Putamen (tissue), 1 donor: ENCODE measurements at places on chromosomes 16 and 17.

- peak; percentile 41 for DNase-seq
These were observed 6.9 kb downstream of the DOK4 start for GRCh38 chr16:57479205-57479975.

- DNase-seq, result no peak
These were observed 268.0 kb upstream of the TNRC6C start for GRCh38 chr17:77690271-77691161.

- DNase-seq, result peak; percentile 31
These were observed 550 bp downstream of the EIF4A3 start for GRCh38 chr17:80146121-80147034.

DNA sequence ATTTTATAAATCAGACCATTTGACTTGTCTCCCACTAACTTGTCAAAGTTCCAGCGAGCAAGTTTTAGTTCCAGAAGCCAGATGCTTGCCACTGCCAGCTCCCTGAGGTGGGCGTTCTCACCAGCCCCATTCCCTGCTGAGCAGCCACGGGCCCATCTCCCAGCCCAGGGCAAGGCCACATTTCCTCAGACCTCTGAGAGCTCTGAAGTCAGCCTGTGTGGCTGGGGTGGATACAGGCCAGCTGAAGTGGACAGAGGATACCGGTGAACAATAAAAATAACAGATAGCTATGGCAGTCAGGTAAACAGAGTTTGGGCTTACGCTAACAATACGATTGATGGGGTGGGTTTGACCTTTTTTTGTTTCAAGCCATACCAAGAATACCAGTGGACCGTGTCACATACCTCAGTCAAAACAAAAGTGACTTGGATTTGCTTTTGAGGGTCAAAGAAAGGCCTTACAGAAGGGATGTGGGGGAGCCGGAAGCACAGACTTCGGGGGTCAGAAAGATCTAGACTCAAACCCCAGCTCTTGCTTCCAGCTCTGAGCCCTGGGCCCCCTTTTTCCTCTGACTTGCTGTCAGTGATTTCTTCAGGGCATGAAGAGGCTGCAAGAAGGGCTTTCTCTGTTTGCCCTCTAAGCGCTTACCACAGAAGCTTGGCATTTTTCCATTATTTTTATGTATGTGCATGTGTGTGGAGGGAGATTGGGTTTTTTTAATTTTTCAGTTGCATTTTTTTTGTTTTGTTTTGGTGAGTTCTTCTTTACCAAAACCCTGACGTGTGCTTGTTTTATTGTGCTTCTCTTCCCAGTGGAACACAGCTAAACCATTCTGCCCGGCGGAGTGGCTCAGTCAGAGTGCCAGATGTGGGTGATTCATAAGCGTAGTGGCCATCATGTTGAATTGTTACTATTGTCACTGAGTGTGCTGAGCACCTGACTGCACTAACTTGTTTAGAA lies 109.9 kb downstream of the GNAO1 start:
- no peak for DNase-seq

- no peak for DNase-seq
These were observed 4.1 kb downstream of the RARA start for GRCh38 chr17:40312893-40313667.

DNA sequence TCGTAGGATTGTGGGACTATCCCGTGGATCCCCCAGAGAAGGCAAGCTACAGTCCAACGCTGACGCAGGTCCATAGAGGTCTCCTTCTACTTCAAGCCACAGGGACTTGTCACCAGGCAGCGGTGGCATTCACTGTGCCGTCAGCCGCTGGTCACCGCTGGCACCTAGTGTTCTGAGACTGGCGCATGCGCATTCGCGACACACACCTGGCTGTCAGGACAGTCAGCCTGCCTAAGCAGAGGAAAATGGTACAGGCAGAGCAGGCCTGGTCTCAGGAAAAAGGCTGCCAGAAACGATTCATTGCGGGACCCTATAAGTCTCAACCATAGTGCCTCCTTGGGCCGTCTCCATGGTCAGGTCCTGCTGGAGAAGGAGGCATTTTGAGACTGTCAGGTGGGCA lies 138.0 kb upstream of the WSB1 start:
- no peak for DNase-seq

DNA sequence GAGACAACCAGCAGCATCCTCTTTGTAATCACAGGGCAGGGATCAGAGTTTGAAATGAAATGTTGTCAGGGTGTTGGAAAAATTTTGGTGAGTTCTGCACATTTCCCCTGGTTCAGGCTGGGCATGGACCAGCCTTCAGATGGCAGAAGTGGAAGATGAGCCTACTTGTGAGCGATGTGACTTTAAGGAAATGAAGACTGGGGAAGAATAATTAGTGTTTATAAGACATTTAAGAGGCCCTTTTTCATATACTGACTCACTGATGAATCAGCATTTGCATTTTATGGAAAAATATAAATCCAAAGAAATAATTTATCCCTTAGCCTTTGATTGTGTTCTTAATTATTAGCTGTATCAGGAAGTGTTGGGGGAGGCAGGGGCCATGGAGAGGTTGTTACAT lies 20.9 kb downstream of the GPR179 start:
- DNase-seq, result no peak

- no peak for DNase-seq
These were observed 14.1 kb downstream of the GLG1 start for GRCh38 chr16:74592847-74593246.

GRCh38 chr16:62135446-62135845 lies 99.2 kb upstream of the CDH8 start:
- no peak for DNase-seq

GRCh38 chr16:3754081-3754703 lies 36.9 kb upstream of the TRAP1 start:
- DNase-seq, result no peak

DNA sequence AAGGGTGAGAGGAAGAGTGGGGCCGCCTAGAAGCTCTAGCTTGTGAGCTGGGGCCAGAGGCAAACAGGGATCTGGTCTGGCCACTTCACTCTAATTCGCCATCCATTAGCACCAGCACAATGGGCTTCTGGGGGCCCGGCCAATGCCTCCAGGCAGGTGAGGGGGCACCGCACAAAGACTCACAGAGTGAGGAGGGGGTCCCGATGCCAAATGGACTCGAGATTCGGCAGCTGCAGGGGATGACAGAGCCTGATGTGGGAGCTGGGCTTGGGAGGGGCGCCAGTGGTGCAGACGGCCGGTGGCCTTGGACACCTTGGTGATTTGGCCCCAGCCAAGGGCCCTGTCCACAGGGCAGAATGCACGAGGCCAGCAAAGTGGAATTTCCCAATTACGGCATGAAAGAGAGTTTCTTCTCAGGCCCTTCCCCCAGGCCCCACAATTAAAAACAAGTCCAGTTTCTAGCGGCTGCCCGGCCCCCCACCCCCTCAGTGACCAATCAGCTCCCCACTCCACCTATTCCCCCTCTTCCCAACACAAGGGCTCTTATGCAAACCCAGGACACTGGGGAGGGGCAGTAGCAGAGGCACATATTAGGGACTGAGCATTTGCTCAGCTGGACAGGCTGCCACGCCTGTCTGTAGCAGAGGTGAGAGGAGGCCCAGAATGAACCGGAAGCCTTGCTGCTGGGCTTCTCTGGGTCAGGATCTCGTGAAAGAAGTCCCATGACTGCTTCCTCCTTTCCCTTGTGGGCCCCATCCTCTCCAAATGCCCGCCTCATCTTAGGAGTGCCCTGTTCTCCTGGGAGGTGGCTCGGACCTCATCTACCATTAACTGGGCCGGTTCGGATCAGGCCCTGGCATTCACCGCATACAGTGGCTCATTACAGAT lies 39.4 kb upstream of the MTSS2 start:
- DNase-seq, result peak; percentile 62

GRCh38 chr17:44206825-44207155 lies 7.1 kb upstream of the ATXN7L3 start:
- DNase-seq, result no peak

GRCh38 chr16:29842732-29843346 lies 20.2 kb downstream of the CDIPT start:
- no peak for DNase-seq

- no peak for DNase-seq
These were observed 33.6 kb downstream of the MEOX1 start for GRCh38 chr17:43628089-43628650.

GRCh38 chr17:12769981-12770380 lies 19.3 kb upstream of the ARHGAP44 start:
- DNase-seq, result no peak

GRCh38 chr16:89476379-89476778 lies 14.0 kb downstream of the ANKRD11 start:
- no peak for DNase-seq

DNA sequence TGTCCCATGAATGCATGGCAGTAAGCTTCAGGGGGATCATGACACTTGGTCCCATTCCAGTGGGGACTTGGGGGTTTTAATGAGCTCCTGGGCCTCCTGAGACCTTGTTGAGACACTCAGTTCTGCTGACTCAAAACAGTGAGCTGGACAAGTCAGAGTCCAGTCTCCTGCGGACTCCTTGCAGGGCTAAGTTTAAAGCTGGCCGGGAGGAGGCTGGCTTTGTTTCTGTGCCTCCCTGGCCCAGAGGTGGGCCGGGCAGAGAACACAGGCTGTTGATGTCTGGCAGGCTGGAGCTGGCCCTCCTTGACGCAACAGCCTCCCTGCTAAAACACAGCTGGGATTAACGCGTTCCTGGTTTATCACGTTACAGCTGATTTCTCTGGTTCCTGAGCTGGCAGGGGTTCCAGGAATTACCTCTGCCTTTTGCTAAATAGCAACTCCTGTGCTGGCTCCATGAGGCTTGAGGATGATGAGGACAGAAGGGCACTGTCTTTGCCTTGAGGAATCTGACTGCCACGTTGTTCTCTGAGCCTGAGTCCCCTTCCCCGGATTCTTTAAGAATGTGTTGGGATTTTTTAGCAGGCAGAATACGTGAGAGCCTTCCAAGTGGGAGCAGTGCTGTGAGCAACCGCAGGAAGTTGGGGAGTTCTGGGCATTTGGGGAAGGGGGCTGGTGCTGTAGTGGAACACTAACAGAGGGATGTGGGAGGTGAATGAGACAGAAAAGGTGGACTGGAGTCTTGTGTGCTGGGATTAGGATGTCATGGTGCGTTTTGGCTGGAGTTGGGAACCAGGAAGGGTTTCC lies 2.0 kb downstream of the GPT2 start:
- DNase-seq, result peak; percentile 46

DNA sequence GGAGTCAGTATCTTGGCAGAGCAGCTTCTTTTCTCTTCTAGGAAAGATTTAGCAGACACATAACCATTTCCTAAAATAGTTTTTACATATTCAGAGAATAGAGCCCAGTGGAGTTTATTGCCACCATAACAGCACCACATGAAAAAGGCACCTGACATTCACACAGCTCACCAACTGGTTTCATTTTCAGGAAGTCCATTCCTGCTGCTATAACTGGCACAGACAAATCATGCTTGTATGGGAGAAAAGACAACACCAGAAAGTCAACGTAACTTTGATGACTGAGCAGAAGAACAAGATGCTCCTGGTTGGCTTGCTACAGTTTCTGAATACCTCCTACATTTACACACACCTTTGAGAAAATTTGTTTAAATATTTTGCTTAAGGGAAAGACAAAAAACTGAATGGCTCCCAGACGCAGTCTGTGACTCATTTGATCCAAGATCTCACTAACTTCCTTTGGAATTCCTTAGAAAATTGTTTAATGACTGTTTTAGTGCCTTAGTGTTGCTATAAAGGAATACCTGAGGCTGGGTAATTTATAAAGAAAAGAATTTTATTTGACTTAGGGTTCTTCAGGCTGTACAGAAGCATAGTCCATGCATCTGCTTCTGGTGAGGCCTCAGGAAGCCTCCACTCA lies 1380.6 kb downstream of the CDH8 start:
- no peak for DNase-seq

GRCh38 chr17:30238387-30239088 lies 3.0 kb upstream of the SLC6A4 start:
- DNase-seq, result no peak

DNA sequence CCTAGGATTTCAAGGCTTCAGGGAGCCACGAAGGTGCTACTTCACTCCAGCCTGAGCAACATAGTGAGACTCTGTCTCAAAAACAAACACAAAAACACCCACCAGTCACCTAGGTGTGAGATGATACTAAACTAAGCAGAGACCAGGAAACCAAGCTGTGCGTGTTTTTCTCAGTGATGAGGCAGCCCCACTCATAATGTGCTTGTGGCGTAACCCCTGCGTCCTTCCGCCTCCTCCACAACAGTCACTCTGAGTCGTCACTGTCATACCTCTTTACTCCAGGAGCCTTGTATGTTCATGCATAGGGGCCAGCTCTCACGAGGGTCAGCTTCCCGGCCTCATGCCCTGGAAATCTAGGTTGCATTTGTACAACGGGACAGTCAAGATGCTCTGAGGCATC lies 31.1 kb upstream of the SLC47A1 start:
- no peak for DNase-seq

GRCh38 chr17:5237541-5238016 lies 2.9 kb upstream of the SCIMP start:
- no peak for DNase-seq

DNA sequence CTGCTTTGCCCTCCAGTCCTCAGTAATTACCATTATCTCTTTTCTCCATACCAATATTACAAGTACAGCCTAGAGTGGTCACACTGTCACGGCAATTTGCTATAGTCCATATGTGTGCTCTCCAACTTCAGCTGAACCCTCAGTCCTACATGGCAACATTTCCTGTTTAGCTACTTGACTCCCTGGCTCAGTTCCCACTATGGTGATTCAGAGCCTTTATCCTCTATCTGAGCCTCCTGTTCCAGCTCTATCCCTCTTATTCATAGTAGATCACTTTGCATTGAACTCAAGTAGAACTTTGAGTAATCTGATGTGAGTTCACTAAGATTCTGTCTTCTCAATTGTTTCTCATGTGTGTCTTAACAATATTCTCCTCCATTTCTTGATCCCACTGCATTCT lies 43.7 kb upstream of the GOSR1 start:
- no peak for DNase-seq

- DNase-seq, result no peak
These were observed 14.9 kb upstream of the B4GALNT2 start for GRCh38 chr17:49117587-49118230.

GRCh38 chr17:39196808-39197291 lies 619 bp downstream of the CACNB1 start:
- DNase-seq, result no peak

- no peak for DNase-seq
These were observed 60.4 kb downstream of the STH start for GRCh38 chr17:46059486-46059885.

- no peak for DNase-seq
These were observed 18.9 kb downstream of the C17orf75 start for GRCh38 chr17:32323046-32323445.

DNA sequence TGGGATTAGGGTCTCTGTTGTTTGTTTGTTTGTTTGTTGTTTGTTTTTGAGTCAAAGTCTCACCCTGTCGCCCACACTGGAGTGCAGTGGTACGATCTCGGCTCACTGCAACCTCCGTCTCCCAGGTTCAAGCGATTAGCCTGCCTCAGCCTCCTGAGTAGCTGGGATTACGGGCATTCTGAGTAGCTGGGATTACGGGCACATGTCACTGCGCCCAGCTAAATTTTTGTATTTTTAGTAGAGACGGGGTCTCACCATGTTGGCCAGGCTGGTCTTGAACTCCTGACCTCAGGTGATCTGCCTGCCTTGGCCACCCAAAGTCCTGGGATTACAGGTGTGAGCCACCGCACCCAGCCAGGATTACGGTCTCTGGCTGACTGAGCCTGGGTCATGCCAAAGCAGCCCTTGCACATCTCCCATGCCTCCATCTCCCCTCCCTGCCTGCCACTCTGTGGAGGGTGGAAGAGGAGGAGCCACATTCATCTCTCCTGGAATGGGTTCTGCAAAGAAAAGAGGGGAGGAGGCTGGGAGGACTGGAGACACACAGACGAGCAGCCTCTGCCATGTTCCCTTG lies 59.2 kb downstream of the BEAN1 start:
- no peak for DNase-seq
